ENCODE measurements at places on chromosomes 12 and 14. TPM values are rescaled to one million over a fixed set of nuclear protein-coding genes. Genes with fewer than 3 reads are reported as not detected.

Gene DLK1
- total RNA-seq: 0.39 TPM

Gene BCL11B
- total RNA-seq: 0.34 TPM

Gene RPS6KL1
- total RNA-seq: 0.28 TPM

Gene SLC7A8
- 1.7 TPM for total RNA-seq

Gene TRHDE
- 0.02 TPM for total RNA-seq

Gene ASB2
- total RNA-seq: 0.67 TPM

Gene FOXN4
- 0.20 TPM for total RNA-seq

Gene GPRC5D
- total RNA-seq: not detected
